ENCODE measurements at places on chromosomes 13 and 19.

- DNase-seq = no peak
Measured at GRCh38 chr13:98446234-98446621, 130.7 kb downstream of the STK24 start.

DNA sequence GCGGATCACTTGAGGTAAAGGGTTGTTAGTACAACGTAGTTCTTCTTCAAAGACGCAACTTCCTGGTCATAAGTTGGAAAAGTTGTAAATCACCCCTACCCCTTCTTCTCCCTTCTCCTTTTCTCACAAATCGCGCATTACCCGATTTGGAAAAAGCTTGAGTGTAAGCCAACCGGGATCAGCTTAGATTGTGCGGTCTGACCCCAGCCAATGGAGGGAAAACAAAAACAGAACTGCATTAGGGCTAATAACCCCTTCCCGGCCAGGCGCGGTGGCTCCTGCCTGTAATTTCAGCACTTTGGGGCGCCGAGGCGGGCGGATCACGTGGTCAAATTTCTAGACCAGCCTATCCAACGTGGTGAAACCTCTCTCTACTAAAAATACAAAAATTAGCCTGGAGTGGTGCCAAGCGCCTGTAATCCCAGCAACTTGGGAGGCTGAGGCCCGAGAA, 806 bp downstream of the ZNF90 start:
- DNase-seq = no peak

- DNase-seq = no peak
Measured at GRCh38 chr13:78465250-78465649, 138.1 kb downstream of the POU4F1 start.

DNA sequence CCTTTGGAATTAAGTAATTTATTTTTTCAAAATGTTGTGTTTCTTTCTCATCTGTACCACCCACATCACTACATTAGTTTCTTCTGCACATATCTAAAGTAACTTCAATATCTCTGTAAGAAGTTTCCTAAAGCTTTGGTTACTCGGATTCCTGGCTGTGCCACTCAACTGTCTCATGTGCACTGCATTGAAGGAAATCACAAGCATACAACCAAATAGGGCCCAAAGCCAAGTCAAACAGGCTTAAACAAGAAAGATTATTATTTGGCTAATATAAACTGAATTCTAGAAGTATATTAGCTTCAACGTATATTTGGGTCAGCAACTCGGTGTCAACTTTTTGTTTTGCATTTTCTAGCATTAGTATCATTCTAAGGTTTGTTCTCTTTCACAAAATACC, 1647.6 kb upstream of the SPRY2 start:
- DNase-seq = no peak

DNA sequence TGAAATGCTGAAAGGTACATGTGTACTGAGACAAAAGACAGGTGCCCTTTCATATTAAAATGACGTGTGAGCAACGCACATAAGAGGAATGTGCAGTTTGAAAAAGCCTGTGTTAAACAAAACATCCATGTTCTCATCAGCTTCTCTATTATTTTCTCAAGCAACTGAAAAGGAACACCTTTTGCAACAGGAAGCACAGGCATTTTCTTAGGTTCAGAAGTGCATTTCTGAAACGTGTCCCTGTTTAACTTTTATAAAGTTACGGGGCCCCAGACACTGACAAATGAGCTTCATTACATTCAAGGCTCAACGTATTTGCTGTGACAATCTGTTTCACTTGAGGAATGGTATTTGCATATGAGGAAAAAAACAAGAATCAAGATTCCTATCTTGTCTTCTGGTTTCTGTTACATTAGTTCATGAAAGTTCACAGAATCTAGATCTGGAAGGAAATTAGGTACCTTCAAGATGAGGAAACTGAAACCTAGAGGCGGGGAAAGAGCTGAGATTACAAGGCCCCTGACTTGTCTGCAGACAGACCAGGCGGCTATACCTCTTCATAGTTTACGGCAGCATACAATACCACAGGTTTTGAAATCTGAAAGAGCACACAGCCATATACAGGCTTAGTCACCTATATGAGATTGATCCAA, 431.7 kb downstream of the KLF12 start:
- no peak for DNase-seq

DNA sequence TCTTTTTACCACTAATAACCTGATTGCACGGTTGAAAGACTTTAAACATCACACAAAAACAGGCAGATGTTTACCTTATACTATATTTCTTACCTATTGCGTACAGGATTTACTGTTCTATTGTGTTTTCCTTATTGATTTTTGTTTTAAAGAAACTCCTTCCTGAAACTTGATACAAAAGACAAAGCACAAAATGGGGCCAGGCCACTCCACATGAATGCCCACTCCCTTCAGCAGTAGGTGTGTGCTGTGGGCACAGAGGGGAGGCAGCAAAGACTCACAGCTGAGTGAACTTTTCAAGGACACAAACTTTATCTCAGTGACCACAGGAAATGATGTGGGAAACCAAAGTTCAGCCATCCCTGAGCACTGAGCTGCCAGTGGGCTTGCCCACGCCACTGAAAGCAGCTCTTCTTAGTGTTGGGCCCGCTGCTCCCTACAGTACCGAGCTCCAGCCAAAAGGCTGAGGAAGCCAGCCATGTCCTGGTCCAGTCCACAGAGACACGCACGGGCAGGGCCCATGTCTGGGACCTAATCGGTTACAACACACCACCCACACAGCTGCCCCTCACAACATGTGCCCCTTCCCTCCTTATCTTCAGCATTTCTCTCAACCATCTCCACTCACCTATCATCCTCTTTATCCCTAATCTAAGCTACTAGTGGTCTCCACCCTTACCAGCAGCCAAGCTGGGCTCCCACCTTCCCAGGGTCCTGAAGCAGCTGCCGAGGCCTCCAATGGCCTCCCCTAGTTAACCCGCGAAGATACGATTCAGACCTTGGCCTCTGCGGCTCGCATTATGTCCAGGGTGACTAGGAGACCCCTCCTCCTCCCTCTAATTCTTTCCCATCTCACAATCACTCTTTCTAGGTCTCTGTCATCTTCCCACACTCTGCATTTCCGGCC, 39.5 kb downstream of the ATP7B start:
- DNase-seq = no peak

DNA sequence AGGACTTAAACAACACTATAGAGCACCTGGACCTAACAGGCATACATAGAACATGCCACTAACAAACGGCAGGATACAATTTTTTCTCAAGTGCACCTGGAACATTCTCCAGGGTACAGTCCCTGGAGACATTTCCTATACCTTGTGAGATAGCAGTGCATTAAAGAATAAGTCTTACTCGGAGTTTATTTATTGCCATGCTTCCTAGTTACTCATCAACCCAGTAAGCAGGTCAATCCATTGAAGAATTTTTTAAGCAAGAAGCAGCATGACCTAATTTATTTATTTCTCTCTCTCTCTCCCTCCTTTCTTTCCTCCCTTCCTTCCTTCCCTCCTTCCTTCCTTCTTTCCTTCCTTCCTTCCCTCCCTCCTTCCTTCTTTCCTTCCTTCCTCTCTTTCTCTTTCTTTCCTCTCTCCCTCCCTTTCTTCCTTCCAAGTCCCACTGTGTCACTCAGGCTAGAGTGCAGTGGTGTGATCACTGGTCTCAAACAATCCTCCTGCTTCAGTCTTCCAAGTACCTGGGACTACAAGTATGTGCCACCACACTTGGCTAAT, 6.6 kb upstream of the TFDP1 start:
- no peak for DNase-seq

GRCh38 chr13:21435687-21436151, 23.4 kb downstream of the ZDHHC20 start:
- peak; percentile 90 for DNase-seq

- no peak for DNase-seq
Measured at GRCh38 chr13:20501120-20501519, 24.5 kb downstream of the CRYL1 start.

DNA sequence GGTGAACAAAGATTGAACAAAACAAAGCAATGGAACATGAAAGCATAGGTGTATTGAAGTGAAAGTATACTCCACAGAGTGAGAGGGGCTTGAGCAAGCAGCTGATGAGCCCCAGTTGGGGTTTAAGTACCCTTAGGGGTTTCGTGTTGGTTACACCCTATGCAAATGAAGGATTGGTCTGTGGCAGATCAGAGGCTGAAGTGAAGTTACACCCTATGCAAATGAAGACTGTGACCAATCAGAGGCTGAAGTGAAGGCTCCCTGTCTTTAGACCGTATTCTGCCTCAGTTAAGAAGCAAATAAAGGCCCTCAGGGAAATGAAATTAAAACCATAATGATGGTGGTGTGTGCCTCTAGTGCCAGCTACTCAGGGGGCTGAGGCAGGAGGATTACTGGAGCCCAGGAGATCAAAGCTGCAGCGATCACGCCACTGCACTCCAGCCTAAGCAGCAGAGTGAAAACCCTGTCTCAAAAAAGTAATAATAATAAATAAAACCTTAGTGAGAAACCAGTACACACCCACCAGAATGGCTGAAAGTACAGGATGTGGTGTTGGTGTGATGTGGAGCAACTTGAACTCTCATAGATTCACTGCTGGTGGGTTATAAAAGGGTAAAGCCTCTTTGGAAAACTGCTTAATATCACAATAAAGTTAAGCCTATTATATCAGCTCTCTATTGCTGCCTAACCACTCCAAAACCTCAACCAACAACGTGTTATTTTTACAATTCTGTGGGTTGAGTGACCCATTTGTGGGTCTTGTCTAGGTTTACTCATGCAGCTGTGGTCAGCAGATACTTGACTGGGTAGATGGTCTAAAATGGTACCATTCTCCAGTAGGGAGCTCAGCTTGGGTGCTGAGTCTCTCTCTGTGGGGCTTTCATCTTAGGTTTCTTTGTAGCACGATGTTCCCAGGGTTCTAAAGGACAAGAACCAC, 12.8 kb upstream of the UPF3A start:
- DNase-seq = no peak

DNA sequence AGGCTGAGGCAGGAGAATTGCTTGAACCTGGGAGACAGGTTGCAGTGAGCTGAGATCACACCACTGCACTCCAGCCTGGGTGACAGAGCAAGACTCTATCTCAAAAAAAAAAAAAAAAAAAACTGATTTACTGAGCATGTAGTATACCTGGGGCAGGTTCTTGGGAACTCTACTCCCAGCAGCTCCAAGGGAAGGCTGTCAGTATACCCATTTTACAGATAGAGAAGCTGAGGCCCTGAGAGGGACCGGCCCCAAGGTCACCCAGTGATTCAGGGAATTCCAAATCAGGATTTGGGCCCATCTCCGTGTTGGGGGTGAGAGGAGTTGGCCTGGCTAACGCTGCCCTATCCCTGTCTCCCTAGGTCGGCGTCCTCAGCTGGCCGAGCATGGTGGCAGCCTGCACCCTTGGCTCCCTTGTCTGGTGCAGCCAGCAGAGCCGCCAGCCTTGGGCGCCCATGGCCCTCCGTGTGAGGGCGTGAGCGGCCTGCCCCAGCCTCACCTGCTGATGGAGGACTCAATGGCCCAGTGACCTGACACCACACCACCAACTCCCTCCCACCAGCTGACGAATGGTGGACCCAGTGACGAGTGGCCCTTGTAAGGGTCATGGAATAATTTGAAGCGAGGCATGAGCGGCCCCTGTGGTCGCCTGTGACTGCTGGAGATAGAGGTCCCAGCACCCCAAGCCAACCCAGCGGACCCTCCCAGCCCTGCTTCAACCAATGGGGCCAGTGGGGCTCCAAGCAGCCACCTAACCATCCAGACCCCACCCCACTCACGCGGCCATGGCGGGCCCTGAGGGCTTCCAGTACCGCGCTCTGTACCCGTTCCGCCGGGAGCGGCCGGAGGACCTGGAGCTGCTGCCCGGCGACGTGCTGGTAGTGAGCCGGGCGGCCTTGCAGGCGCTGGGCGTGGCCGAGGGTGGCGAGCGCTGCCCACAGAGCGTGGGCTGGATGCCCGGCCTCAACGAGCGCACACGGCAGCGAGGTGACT, 2.4 kb downstream of the PIK3R2 start:
- no peak for DNase-seq

DNA sequence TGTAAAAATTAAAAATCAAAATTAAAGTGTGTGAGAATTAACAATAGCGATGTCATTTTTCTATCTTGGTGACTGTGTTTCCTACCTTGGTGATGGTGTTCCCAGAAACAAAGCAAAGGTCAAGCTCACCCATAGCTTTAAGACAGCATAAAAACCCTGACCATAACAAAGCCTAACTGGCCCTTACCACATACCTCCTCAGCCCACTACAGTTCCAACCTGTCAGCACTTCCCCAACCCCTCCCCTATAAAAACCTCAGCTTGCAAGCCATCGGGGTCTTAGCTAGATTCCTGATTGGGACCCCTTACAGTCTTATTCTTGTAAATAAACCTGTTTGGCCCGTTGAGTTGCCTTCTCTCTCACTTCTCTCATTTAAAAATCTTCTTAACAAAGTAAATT, 484.4 kb upstream of the PCDH20 start:
- no peak for DNase-seq

GRCh38 chr13:44394658-44395057, 21.0 kb downstream of the SERP2 start:
- DNase-seq = no peak

DNA sequence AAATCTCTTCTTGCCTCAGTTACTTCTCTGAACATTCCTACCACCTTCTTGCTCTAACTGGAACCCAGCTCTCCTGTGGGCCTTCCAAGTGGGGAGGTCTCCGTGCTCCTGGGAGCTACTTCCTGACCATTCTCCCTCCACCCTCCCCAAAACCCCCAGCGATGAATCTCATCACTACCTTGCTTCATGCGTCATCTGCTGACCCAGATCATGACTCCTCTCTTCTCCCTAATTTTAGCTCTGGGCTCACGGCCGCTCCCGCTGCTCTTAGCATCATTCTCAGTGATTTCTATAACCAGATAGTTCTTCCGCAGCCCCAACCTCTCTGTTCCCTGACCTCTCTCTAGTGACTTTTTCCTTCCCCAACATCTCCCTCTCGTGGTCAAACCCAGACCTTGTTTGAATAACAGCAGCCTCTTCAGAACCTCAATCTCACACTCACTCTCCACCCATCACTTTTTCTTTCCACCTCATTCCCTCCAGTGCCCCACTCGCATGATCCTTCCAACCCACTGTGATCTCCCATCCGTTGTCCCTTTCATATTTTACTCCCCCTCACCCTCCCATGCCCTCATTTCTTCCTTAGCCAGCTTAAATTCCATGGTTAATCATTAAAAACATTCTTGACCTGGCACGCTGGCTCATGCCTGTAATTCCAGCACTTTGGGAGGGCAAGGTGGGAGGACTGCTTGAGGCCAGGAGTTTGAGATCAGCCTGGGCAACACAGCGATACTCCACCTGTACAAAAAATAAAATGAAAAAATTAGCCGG, 21.8 kb downstream of the MRPS12 start:
- DNase-seq = no peak

DNA sequence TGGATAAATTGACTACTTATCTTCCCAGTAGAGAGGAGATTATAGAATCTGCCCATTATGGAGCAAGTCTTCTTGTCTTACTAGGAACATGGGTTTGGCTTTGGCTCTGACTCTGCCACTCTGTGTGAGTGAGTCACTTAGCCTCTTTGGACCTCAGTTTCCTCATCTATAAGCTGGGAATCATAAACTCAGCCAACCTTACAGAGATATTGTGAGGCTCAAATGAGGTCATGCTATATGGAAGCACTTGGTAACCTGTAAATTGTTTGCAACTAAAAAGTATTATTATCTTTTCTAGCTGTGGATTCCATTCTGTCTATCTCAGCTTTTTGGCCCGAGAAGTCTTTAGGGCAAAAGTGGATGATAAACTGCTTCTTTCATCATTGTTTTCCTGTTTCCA, 186.8 kb upstream of the TSC22D1 start:
- DNase-seq = no peak
